Right atrium auricular region (tissue), 2 donors: ENCODE measurements at places on chromosomes 5 and 9.

DNA sequence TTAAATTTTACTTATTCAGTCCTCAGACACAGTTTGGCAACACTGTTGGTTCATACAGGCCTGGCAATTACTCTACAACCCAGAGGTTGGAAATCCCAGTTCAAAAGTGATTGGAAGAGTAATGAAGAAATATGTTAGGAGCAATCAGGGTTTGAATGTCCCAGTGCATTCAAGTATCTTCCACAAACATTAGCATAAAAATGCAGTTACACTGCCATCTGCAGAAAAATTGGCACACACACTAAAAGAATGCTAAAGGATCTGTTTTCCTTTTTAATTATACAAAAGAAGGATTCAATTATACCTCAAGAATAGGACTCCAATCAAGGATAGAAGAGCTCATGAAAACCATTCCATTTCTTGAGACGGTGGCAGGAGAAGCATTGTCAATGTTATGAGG is 130.2 kb downstream of the DNAH5 start:
- DNase-seq, result no peak

DNA sequence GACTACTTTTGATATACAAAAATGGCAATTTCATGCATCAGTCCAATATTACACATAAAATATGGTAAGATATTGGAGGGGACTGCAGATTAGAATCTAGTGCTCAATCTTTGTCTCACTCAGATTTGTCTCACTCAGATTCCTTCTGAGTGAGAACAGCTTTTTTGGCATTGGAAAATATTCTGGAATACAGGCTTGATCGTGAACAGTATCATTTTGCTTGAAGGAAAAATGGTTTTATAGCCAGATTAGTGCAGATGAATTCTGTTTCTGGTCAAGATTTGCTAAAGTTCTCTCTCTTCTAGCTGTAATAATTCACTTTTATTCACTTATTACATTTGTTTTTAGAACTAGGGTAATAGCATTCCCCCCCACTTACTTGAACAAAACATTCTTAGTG is 51.2 kb downstream of the MAN2A1 start:
- DNase-seq, result no peak

GRCh38 chr9:137955224-137955570 is 77.6 kb downstream of the CACNA1B start:
- DNase-seq, result no peak

DNA sequence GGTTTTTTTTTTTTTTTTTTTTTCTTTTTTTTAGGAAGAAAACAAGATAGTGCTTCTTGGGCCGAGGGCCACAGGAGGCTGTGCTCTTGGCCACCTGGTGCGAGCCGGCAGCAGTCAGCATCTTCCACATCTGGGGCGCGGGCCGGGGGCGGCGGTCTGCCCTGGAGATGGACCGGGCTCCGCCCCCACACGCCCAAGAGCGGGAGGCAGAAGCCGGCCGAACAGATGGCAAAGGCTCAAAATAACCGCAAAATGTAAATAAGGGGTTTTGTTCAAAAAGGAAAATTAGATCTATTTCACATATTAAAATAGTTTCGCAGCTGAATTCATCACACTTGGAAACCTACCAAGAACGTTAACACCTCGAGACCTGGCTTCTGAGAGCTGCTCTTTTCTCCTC is 51.5 kb upstream of the UBAC1 start:
- DNase-seq, result no peak

- no peak for DNase-seq
These were observed 25.5 kb downstream of the ADAM19 start for GRCh38 chr5:157549954-157550549.
